ENCODE measurements at places on chromosomes 6 and 20. TPM values are rescaled to one million over a fixed set of nuclear protein-coding genes. Genes with fewer than 3 reads are reported as not detected.

The SIRPG gene
- not detected for total RNA-seq

The PAK5 gene
- total RNA-seq: not detected

The SLC16A10 gene
- not detected for total RNA-seq

The CITED2 gene
- total RNA-seq: 377 TPM

The LINC00237 gene
- total RNA-seq: not detected

The PLN gene
- 0.58 TPM for total RNA-seq

The TULP1 gene
- not detected for total RNA-seq

The TFAP2D gene
- total RNA-seq: not detected

The NKAIN2 gene
- total RNA-seq: not detected

The PRKN gene
- 0.18 TPM for total RNA-seq

The BPIFA1 gene
- not detected for total RNA-seq

The FKBP1C gene
- total RNA-seq: 0.18 TPM

The SLC35A1 gene
- 15.1 TPM for total RNA-seq

The HSPA1L gene
- 0.35 TPM for total RNA-seq

The MYLK4 gene
- under 0.01 TPM for total RNA-seq

The PRDM13 gene
- not detected for total RNA-seq

The OLIG3 gene
- not detected for total RNA-seq

The ITPR3 gene
- total RNA-seq: 31.9 TPM

The SEMG1 gene
- total RNA-seq: not detected

The CDSN gene
- not detected for total RNA-seq

The HNF4A gene
- total RNA-seq: not detected

The HLA-F gene
- 12.6 TPM for total RNA-seq

The GHRH gene
- not detected for total RNA-seq

The HLA-DPA1 gene
- total RNA-seq: 3.7 TPM

The ZNF831 gene
- not detected for total RNA-seq

The RBM24 gene
- total RNA-seq: 5.5 TPM

The FAM83C gene
- total RNA-seq: not detected

The UBD gene
- not detected for total RNA-seq

The TRDN gene
- total RNA-seq: not detected

The WFDC5 gene
- total RNA-seq: not detected

The SLC23A2 gene
- 5.5 TPM for total RNA-seq

The UQCC2 gene
- 85.0 TPM for total RNA-seq
